ENCODE measurements at places on chromosomes 4 and X.

GRCh38 chrX:22125481-22125880 lies 93.4 kb downstream of the PHEX start:
- no peak for DNase-seq

DNA sequence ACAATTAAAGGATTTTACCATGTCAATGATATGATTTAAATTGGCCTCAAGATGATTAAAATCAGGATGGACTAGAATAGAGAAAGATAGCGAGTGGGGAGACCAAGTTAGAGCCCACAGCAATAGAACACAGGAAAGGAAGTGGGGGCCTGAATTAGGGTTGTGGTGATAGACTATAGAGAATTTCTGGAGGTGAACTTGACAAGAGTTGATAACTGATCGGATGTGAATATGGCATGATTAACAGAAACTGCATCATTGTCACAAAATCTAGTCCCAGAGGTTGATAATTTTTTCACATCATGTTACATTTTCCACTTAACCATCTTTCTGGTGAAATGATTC lies 26.3 kb upstream of the TRPC3 start:
- no peak for DNase-seq

DNA sequence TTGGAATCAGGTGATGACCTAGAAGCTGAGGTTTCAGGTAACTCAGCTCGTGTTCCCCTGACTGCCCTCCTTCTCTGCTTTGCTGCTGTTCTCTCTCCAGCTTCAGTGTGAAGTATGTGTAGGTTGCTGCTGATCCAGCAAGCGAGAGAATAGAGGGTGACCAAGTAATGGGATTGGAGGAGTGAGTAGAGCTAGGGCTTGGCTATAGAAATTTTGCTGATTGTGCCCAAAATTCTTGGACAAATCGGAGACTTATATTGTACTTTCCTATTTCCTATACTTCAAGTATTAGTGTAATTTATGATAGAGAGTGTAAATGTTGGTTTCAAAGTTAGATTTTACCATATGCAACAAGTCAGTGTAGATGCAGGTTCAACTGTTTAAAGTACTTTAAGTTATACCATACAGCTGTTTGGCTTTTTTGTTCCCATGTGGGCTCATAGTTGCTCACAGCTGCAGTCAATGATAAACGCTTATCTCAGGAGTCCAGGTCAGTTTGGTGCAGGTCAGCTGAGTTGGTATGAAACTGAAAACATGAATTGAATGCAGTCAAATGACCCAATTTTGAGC lies 48.0 kb downstream of the RAPGEF2 start:
- DNase-seq: no peak

- DNase-seq: no peak
These were observed 983.2 kb upstream of the IGFBP7 start for GRCh38 chr4:58093352-58093751.

DNA sequence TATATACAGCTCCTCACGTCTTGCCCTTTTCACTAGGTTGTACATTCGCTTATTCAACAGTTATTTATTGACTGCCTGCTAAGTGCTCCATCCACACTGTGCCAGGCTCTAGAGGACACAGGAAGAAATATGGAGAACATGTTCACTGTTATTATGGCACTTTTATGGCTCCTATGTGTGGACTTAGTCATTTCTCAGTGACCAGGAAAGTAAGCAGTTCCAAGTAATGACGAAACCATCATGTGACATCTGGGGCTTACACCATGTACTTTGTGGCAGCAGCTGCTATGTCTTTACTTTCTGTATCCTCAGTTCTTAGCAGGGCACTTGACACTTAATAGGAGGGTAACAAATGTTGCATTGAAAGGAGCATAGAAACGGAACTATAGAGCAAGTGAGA lies 278.0 kb downstream of the ANK2 start:
- no peak for DNase-seq

Data from fibroblast of upper back skin (primary cell).